ENCODE measurements at places on chromosomes 13 and 19.

DNA sequence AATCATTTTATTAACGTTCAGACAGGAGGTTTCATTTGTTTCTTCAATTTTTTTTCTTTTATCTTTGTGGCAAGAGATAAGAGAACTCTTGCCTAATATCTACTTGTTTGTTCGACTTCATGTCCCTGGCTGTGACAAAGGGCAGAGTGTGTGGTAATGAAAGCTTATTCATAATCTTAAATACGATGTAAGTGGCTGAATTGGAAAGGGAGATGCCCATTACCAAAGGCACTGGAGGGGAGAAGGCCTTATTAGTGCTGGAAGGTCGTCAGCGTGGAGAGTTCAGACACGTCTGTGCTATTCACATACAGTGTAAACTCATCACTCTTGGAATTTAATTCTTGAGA is 54.0 kb downstream of the RFC3 start:
- no peak for DNase-seq

DNA sequence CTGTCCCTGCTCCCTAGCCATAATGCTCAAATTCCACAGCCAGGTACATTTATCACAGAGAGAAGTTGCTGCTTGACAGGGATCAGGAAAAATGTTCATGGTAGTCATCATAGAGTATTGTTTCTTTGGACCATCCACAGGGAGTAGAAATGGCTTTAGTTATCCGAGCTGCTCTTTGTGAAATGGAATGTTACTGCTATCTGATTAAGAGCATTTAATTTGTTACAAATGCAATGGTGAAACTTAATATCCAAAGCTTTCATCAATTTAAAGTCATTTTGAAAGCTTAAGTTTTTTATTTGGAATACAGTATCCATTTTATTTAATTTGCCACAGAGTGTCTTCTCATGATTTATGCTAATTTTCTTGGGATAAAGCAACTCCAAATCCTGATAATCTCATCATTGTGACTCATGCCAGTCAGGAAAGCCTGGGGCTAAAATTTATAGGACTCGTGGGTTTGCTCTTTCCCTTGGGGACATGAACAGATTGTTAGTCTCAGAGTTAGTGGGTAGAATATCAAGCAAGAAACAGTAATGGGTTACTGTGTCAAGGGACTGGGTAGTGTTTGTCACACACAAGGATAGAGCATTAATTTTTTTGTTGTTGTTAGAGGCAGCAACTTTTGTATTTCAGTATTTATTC is 59.8 kb downstream of the SCEL start:
- no peak for DNase-seq

DNA sequence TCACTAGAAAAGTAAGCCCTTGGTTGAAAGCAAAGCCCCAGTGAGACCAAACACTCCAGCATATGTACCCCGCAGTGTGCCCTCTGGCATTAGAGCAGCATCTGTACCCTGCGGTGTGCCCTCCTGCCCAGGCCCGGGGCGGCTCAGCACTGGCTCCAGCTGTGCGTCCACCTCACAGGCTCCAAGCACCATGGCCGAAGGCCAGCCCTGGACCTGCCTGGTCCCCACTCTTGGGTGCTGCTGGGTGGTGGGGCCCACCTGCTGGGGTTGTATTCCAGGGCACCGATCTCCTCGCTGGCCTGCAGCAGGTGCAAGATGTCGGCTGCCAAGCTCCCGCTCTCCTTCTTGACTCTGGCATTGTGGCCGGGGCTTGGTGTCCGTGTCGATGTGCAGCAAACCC is 230.2 kb downstream of the TUBA3C start:
- no peak for DNase-seq

- no peak for DNase-seq
Observed at GRCh38 chr19:23999821-24000610, 85.3 kb downstream of the ZNF726 start.

DNA sequence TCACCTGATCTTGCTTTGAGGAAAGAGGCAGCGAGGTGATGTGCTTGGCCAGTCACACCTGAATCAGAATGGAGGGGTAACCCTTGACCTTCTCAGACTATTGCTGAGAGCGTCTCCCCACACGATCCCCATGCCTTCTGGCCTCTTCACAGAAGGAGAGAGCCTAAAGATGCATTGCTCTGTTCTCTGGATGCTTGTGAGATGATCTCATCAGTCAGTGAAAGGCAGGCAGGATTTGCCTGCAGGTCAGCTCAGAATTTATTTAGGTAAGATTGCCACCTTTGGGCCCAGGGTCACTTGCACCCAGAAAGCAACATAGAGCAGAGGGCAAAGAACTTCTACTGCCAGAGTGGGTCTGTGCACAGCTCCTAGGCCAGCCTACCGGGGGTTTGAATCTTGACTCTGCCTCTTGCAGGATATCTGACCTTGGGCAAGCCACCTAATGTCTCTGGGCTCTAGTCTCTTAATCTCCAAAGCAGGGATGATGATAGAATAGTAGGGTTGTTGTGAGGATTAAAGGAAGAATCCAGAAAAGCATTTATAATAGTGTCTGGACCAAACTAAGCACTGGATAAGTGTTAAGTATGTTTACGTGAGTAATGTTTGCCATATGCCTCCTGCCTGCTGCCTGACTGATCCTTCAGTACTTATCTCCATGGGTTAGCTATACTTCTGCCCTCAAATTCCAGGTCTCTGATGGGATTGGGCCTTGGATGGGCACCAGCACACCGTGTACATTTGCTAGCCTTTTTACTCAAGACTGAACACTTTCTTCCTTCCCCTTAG is 8.4 kb upstream of the FLT1 start:
- no peak for DNase-seq

DNA sequence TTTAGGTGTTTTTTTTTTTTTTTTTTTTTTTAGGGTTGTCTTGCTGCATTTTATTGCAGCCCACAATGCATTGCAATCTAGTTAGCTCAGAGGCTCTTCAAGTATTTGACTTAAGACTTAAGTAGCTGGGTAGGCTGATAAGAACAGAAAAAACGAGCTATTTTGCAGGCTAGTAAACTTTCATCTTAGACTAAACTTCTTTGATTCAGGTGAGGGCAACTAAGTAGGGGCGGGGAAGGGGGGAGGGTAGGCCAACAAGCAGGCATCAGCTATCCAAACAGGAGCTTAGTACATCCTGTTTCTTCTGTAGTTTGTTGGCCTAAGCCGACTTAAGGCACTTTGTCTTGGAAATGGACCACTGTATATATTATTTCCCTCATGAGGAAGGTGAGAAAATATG is 4.9 kb upstream of the TDRD3 start:
- DNase-seq, result no peak

GRCh38 chr19:46220038-46220615 is 9.4 kb upstream of the IGFL1 start:
- no peak for DNase-seq

DNA sequence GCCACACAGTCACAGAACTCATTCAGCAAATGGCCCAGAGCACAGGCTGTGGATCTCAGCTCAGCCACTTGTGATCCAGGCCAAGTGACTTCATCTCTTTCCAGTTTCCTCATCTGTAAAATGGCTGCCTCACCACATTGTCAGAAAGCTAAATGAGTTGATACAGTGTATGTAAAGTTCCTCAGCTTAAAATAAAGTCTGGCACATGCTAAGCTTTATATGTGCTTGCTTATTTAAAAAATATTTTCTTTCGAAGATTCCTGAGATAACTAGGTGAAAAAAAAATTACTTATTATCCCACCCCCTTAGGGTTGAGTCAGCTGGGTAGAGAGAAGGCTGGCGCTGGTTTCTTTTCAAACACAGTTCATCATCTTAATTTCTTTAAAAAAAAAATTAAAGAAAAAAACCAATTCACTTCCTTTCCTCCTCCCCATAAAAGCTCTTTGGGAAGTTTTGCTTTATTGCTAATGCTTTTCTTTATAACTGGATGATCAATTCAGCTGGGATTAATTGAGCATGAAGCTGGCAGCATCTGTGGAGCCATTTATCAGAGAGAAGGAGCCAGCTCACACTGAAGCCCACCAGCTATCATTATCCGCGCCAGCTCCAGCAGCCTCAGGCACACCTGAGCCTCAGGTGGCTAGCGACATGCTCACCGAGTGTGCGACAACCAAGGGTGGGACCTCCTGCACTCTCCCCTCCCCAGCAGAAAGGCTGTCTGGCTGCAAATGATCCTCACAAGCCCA is 354.9 kb downstream of the FOXO1 start:
- no peak for DNase-seq

GRCh38 chr13:66210677-66211076 is 1019.5 kb downstream of the PCDH9 start:
- no peak for DNase-seq

DNA sequence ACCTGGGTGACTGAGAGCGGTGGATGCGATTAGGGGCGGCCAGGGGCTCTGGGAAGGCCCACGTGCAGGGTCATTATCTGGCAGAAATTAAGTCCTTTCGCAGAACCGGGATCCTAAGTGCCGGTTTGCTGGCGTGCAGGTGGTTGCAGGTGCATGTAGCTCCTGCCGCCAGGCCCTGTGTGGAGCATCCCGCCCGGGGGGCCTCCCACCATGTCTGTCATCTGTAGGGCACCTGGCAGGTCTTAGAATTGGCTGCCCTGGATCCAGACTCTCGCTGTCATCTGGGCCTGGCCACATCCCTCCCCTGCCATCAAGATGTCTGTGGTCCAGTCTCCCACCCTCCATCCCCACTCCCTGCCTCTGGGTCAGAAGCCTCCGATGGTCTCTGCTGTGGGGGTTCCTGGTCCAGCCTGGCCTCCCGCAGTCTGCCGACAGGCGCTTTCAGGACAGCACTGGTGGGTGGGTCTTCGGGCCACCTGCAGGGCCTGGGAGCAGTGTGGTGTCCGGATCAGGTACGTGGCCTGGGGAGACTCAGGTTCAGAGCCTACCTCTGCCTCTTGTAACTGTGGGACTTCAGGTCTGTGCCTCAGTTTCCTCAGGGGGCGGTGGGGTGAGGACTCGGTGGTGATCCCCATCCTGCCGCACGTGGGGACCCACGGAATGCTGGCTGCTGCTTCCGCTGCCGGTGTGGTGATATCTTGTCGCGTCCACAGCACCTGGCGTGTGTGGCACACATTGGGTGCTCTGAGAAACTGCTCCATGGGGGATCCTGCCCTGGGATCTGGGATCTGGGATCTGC is 5.4 kb downstream of the GNA11 start:
- DNase-seq, result no peak

DNA sequence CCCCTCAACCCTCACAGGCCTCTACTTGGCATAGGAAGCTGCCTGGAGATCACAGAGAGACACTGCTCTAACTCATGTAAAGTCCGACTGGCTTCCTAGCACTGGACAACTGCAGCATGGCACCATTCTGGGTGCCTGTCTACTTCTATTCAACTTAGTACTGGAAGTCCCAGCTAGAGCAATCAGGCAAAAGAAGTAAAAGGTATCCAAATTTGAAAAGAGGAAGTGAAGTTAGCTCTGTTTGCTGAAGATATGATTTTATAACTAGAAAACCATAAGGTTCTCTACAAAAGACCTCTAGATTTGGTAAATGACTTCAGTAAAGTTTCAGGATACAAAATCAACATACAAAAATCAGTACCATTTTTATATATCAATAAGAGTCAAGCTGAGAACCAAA is 1017.6 kb downstream of the PCDH9 start:
- DNase-seq, result peak; percentile 46

DNA sequence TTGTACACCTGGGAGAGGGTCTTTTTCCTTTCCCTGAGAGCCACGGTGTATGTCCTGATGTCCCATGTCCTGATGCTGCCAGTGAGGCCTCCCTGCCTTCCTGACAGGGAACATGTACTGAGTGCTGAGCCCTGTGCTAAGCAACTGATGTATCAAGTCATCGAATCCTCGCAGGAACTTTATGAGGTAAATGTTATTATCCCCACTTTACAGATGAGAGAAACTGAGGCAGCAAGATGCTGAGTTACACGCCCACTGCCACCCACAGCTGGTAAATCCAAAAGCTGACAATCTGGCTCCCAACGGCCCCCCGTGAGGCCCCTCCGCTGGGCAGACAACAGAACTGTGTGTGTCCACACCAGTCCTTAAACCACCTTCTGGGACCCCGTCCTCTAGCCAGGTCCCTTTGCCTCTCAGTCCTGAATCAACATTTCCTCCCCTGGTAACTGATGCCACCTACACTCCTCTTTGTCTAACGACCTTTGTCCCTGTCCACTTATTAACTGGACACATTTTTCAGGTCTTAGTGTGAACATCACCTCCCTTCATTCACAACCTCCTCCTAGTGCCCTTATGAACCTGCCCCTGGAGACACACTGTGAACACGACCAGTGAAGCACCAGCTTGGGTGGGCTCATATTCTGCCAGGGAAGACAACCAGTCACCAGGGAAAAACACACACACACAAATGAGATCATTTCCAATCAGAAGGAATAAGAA is 5.4 kb upstream of the VSIG10L start:
- no peak for DNase-seq

- DNase-seq, result peak; percentile 14
Observed at GRCh38 chr19:7636691-7637373, at the start of gene STXBP2. TSS of gene STXBP2 (plus strand) at chr19:7637110. CDS start at chr19:7637150, 40 bp downstream.

DNA sequence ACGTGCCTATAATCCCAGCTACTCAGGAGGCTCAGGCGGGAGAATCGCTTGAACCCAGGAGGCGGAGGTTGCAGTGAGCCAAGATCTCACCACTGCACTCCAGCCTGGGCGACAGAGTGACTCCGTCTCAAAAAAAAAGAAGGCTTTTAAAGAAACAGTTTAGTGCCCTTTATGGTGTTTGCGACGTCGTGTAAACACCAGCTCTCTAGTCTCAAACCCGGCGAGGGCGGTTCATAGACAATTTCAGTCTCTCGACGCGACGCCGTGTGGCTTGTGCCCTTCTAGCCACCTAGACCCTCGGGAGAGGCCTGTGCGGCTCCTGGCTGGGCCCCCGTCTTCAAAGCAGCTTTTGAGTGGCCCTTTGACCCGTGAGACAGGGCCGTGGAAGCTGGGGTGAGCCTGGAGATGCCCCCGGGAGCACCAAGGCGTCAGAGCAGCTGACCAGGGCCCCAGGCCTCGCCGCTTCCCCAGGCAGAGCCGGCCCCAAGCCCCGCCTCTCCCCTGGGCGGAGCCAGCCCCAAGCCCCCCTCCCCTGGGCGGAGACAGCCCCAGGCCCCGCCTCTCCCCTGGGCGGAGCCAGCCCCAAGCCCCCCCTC is 5.0 kb upstream of the MADCAM1 start:
- DNase-seq, result no peak

DNA sequence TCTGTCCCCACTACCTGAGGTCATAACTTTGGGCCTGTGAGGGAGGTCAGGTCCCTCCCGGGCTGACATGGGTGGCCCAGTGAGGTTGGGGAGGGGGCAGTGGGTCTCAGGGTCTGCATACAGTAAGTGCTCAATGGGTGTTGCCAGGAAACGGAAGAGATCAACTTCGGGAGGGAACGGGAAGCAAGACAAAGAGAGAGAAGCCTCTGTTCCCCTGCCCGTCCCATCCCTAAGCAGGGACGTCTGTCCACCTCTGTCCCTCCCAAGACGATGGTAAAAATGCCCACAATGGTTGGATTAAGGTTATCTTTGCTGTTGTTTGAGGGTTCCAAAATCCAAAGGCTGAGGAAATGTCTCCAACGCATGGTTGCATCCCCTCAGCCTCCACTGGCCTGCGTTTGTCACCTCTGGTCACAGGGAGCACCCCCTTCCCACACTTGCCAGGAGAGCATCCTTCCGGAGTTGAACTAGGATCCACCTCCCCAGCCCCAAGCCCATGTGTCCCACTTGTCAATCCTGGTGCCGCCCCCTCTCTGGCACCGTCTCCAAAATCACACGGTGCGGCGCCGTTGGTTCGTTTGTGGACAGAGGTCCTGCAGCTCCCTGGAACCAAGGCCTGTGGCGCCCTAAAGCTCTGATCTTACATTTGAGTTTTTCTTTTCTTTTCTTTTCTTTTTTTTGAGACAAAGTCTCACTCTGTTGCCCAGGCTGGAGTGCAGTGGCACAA is 774 bp upstream of the HOMER3 start:
- no peak for DNase-seq
